ENCODE measurements at places on chromosomes 12 and 14.

GRCh38 chr12:90858252-90858651 is 96.7 kb downstream of the CCER1 start:
- DNase-seq = no peak

GRCh38 chr14:60153991-60154390 is 11.2 kb downstream of the DHRS7 start:
- DNase-seq = no peak

DNA sequence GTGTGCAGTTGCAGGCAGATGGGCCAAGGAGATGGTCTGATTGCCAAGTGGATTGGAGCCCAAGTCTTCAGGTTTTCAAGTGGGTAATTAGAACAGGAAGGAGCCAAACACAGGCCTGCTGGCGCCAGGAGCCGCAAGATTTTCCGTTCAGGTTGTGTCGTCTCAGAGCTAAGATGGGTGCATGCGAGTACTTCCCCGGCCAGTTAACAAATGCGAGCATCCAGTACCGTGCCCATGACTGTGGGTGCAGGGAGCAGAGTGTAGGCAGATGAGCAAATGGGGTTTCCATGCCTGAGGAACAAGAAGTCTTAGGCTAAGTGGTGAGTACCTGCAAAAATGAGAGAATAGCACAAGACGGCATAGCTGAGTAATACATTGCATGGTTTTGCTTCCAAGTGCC is 90.5 kb downstream of the CHST11 start:
- DNase-seq = no peak

DNA sequence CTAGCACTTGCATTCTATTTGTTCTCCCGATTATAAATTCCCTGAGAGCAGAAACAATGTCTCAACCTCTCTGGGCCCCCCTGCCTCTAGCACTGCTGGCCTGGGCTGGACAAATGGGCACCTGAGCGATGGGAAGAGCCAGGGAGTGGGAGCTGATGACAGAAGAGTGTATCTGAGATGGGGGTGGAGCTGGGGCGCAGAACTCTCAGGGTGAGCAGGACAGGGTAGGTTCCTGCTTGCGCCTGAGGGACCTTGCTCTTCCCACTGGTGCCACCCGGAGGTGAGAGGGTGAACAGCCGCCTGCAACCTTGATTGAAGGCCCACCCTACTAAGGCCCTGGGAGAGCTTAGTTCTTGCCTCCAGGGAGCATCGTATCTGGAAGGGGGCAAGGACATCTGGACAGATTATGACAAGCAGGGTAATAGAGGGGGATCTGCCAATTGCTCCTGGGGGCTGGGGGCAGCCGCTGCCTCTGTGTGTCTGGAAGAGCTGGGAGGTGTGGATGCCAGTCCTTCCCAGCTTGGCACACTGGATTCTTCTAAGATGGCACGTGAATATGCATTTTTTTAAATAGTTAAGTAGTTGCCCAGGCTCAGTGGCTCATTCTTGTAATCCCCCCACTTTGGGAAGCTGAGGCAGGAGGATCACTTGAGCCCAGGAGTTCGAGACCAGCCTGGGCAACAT is 43.0 kb upstream of the TSPAN9 start:
- DNase-seq = no peak

DNA sequence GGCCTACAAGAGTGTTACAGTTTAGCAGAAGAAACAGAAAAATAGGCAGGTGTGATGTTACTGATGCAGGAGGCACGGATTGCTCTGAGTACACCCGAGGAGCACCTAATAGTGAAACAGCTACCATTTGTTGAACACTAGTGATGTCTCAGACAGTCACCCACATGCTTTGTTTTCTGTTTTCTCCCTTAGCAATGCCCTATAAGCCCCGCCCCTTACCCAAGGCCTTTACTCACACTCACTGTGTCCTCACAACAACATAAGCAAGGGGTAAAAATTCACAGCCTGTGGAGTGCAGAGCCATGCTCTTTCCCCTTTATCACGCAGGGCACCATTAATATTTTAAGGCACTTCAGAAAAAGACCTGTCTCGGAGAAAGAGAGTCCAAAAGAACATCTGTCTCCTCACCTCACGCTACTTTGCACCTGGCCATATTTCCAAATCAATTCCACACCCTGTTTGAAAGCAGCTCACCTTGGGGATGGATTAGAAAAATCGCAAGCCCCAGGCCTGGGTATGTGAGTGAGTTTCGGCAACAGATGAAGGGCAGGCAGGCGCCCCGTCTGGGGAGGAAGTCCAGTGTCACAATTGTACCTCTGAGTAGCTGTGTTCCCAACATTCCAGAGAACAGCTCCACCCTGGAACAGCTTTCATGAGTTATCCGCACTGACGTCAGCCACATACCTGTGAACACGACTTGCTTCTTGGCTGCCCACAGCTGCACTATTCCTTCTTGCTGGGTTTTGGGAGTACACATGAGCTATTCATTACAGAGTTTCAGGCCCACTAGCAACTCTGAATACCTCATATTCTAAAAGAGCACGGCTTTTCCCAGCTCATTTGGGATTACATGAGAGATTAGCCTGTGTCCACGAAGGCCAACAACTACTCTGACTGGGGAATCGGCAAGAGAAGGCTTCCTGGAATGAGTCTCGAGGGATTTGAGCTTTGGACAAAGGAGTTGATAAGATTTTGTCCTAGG is 26.0 kb downstream of the MAPK1IP1L start:
- DNase-seq = no peak

DNA sequence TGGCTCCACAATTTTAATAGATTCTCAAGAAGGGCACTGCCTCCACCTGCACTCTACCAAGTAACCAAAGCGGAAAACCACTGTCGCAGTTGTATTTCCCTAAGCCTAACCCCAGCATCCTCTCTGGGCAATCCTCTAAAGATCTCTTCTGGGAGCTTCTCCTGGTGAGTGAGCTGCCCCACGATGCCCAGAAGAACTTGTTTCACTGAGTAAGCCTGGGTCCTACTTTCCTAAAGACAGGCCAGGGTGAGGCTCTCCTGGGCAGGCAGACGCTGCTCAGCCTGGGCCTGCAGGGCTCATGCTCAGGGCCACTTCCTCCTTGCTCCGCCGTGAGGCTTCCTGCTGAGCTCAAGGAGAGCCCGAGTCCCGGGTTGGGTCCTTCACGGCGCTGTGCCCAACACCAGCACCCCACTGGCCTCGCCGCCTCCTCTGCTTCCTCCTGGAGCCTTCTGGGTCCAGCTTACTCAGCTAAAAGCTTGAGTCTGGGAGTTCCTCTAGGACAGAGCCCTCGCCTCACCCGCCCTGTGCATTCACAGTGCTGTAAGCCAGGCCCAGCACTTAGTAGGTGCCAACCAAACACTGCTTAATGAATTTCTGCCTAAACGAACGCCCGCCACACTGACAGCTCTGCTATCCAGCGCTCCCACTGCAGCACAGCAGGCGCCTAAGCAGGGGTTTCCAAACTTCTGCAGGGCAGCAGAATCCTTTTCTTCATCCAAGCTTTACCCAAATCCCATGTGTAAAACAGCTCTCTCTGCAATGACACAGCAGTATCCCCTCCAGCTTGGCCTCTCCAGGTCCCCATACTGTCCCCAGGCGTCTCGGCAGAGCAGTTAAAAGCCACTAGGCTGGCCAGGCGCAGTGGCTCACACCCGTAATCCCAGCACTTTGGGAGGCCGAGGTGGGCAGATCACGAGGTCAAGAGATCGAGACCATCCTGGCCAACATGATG is 5.7 kb downstream of the RAB35 start:
- DNase-seq = no peak

DNA sequence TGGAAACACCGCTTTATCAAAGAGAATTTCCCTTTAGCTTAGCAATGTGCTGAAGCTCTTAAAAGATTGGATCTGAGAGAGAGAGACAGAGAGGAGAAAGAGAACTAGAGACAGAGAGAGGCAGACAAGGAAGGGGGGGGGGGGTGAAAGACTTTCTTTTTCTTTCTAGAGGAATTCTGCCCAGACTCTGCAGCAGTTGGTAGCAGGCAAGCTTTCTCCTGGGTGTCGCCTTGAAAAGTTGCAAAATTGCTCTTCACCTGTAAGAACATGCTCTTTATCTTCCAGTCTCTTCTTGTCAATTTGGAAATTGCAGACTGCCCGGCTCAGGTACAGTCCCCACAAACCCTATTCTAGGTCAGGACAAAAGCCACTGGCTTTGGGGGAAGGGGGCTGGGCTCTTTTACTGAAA is 2.9 kb upstream of the OTX2 start:
- no peak for DNase-seq

DNA sequence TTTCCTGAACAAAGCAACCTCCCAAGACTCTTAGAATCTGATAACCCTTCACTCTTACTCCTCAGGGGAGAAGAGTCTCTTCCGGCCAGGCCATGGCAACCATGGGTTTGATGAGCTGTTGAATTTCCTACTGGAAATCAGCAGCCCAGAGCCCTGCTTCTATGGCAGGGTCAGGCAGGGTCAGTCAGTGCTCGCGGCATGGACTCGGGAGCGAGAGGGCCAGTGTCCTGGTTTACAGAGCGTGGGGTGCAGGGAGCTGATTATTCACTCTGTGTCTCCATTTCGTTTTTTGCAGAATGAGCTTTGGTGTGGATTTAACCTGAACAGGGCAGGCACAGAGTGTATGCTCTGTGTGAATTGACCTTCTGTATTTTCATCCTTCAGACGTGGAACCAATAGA is 340.6 kb upstream of the SFSWAP start:
- DNase-seq = no peak

GRCh38 chr12:14614704-14615121 is 47.0 kb upstream of the PLBD1 start:
- DNase-seq = no peak

DNA sequence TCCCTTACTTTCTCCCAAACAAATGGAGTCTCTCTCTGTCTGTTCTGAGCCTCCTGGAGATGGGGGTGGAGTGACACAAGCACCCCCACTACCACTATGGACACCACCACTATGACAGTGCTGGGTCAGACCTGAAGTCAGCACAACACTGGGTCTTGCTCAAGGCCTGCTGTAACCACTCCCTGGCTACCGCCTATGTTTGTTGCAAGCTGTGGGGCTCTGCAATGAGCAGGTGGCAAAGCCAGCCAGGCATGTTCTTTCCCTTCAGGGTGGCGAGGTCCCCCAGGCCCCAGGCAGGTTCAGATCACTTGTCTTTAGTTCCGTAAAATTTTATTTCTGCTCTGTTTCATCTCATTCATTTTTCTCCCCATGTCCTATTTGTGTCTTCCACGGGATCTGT is 349.8 kb downstream of the TMEM121 start:
- no peak for DNase-seq

GRCh38 chr14:105879867-105880561 is 353.6 kb downstream of the TMEM121 start:
- peak; percentile 3 for DNase-seq

- no peak for DNase-seq
Measured at GRCh38 chr12:89729946-89730459, 21.4 kb upstream of the ATP2B1 start.

- DNase-seq = no peak
Measured at GRCh38 chr12:104182144-104182543, 33.4 kb upstream of the TXNRD1 start.

DNA sequence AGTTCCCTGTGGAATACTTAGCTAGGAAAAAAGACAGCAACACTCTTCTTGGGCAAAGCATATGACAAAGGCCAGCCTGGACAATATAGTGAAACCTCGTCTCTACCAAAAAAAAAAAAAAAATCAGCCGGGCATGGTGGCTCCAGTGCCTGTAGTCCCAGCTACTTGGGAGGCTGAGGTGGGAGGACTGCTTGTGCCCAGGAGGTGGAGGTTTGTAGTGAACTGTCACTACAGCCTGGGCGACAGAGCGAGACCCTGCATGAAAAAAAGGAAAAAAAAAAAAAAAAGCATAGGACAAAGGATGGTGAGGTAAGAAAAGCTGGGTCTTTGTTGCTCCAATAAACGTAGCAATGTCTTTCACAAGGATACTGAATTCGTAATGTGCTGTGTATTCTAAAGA is 1.1 kb downstream of the TXNDC16 start:
- DNase-seq = no peak

DNA sequence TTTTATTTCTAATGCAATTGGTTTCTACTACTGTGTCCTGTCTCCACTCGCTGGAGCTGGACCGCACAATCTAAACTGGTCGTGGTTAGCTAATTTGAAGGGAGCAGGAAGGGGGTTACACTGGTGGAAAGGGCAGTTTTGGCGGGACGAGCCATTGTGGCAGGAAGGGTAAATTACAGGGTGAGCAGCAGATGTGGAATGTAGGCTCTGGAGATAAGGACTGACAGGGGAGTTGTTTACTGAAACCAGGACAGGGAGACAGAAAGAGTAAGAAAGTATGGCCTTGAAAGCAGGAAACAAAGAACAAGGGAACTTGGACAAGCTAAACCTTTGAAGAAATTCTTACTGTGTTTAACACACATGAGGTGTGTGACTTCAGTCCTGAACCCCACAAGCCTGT is 147.8 kb downstream of the ATXN7L3B start:
- no peak for DNase-seq

GRCh38 chr12:104852102-104852501 is 106.0 kb downstream of the SLC41A2 start:
- DNase-seq = no peak

GRCh38 chr14:66405158-66405557 is 81.0 kb upstream of the CCDC196 start:
- DNase-seq = no peak

DNA sequence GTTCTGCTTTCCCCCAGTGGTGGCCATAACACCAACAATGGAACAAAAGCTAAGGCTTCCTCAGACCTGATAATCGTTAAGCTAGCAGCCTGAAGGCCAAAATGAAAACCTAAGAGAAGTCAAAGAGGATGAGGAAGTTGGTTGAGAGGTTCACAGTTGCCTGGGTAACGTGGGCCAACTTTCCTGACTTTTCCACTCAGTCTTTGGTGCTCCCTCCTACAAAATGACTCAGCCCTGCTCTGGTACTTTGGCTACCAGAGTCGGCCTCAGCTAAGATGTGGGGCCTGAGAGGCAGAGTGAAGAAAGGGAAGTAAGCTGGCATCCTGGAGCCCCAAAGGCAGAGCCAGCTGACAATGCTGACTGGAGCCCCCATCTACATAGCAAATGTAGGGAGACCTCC is 14.9 kb upstream of the FKBP11 start:
- DNase-seq = no peak

DNA sequence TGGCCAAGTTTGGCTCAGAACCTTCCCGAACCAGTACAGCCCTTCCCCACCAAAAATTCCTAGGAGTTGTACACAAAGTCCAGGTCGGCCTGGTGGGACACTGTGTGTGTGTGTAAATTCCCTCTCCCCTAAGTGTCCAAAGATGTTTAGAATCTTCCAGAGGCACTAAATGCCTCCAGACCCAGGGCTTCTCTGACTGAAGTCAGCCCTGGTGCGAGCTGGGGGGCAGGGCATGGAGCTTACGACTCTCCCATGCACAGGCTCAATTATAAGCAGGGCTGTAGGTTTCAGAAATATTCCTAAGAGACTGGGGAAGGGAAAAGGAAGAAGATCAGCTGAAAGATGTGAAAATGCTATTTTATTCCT is 106.9 kb upstream of the ATF7IP start:
- DNase-seq = no peak

DNA sequence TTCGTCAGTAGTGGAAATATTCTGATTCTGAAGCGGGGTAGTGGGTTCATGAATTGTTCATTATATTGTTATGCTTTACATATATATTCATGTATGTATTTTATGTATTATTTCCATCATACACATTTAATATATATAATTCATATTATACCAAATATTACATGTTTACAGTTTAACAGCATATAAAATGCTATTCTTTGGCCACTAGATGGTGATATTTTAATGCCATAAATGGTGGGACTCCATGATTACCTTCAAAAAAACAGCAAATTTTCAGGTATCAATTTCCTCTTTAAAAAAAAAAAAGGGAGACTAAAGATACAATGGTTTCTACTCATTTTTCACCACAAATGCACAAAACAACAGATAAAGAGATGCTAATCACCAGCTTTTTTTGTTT is 41.0 kb downstream of the BDKRB1 start:
- no peak for DNase-seq

Measured in activated T-cell treated with anti-CD3 and anti-CD28 coated beads, Interleukin-2, amount 50 U/mL, for 4 hours (primary cell).